ENCODE measurements at places on chromosomes 4 and X.

DNA sequence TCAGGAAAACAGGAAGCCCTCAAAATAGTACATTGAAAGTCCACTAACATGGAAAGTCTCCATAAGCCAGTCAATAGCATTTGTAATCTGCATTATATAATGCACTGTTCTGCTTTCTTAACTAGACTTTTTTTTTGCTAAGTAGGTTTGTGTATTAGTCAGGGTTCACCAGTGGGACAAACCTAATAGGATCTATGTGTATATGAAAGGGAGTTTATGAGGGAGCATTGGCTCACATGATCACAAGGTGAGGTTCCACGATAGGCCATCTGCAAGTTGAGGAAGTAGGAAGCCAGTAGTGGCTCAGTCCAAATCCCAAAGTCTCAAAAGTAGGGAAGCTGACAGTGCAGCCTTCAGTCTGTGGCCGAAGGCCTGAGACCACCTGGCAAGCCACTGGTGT lies 116.0 kb downstream of the MXRA5 start:
- DNase-seq = no peak

- no peak for DNase-seq
These were observed 9.3 kb downstream of the CNKSR2 start for GRCh38 chrX:21383546-21383945.

DNA sequence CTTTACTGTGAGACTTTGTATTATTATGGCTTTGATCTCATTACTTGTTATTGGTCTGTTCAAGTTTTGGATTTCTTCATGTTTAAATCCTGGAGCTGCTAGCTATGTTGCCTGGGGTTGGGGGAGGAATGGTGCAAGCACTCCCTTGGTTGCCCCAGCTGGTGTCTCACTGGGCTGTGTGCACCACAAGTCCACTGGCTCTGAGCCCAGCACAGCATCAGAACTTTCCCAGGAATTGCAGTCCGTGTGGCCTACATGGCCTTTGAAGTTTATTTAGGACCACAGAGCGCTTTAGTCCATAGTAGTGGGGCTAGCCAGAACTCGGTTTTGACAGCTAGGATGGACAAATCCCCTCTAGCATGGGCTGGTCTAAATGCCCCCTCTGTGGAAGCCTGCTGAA lies 278.8 kb upstream of the RPS6KA3 start:
- DNase-seq = no peak

DNA sequence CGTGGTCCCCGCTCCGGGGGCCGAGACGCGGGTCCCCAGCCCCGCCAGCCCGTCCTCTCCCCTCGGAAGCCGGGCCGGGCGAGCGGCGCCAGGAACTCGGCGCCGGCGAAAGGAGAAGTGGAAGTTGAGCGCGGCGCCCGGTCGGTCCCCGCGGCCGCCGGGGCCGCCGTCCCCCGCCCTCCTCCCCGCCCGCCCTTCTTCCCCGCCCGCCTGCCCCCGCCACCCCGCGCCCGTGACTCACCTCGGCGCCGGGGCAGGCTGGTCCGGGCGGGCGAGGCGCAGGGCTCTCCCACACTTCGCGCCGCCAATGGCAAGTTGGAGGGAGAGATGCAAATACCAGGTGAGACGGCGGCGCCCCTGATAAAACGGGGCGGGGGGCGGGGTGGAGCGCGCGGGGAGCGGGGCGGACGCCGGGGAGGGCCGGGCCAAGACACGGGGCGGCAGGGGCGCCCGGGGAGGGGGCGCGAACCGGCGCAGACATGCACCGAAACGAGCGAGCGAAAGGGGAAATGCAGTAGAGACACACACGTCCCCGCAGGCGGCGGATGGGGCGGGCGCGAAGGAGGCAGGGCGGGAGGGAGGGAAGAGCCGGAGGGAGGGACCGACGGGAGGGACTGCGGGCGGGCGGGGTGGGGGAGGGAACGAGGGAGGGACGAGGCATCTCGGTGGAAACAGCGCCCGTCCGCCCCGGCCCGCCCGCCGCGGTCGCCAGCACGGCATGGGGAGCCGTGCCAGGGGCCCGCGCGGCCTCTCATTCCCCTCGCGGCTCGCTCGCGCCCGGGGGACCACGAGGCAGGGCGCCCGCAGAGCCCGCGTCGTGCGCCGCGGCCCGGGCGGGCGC lies at the start of gene ELF4:
Gene ELF4 (minus strand): TSS at position 119 of the 841 bp plus-strand sequence. CDS start 29,167 bp downstream, outside the sequence.
- peak; percentile 50 for DNase-seq

GRCh38 chrX:106391284-106391911 lies 220.4 kb upstream of the RADX start:
- no peak for DNase-seq

GRCh38 chrX:24243188-24243587 lies 70.7 kb downstream of the SUPT20HL2 start:
- no peak for DNase-seq

DNA sequence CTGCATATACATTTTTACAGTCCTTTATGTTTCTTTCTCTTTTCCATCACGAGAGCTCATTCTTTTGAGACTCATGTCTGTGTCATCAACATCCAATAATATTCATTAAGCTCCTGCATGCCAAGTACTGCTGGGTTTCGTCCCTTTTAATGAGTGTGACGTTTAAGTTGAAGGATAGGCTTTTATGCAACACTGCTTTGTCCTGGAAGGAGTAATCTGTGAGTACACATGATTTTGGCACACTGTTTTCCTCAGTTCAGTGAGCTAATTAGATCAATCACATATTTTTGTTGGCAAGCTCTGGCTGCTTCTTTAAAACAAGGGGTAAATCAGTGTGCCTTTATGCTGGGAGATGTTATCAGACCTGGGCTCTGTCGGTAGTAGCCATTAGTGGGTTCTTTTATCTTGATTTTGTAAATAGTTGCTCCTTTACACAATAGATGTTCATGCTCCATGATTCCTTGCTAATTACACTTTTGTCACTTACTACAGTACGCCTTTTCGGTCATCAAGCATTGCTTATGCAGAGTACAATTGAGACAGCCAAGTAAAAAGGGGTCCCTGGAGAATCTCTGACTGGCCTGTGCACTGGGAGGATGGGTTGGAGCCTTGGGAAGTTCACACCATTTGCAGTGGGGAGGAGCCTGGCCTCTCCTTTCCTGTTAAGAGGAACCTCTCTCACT lies 132.6 kb downstream of the FHIP1A start:
- peak; percentile 10 for DNase-seq

- no peak for DNase-seq
These were observed 32.1 kb downstream of the TAPT1 start for GRCh38 chr4:16194214-16194613.

DNA sequence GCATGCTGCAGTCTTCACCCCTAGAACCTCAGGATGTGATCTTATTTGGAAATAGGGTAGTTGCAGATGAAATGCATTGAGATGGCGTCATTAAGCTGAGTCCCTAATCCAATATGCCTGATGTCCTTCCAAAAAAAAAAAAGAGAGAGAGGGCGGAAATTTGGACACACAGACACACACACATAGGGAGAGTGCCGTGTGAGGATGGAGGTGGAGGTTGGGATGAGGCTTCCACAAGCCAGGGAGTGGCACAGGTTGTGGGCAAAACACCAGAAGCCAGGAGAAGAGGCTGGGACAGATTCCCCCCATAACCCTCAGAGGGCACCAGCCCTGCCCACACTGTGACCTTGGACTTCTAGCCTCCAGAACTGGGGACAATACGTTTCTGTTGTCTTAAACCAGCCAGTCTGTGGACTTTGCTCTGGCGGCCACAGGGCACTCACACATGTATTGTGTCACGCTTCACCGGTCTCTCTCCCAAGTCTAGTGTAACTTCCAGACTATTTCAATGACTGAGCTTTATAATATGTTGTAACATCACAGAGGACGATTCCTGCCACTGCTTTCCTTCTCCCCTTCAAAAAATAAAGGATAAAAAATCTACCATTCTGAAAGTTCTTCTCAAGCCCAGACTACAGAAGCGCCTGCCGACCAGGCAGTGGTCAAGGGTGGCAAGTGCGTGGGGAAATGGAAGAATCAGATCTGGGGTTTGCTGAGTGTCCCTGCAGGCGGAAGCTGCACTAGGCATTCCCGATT lies 35.8 kb upstream of the MAN2B2 start:
- peak; percentile 31 for DNase-seq

DNA sequence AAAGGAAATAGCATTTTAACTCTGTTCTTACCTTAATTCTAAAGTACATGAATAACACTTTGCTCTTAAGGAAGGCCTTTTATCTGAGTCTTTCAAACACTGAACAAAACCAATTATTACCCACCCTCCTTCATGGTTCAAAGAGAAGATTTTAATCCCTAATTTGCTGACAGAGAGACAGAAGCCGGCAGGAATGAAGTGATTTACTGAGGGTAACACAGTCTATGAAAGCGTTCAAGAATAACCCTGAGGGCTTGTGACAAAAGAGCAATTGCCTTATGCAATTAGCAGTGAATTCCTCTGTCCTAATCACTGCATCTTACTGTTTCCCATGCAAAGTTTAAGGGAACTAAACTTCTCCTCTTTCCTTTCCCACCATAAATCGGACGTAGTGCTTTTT lies 144.1 kb downstream of the PACRGL start:
- no peak for DNase-seq

DNA sequence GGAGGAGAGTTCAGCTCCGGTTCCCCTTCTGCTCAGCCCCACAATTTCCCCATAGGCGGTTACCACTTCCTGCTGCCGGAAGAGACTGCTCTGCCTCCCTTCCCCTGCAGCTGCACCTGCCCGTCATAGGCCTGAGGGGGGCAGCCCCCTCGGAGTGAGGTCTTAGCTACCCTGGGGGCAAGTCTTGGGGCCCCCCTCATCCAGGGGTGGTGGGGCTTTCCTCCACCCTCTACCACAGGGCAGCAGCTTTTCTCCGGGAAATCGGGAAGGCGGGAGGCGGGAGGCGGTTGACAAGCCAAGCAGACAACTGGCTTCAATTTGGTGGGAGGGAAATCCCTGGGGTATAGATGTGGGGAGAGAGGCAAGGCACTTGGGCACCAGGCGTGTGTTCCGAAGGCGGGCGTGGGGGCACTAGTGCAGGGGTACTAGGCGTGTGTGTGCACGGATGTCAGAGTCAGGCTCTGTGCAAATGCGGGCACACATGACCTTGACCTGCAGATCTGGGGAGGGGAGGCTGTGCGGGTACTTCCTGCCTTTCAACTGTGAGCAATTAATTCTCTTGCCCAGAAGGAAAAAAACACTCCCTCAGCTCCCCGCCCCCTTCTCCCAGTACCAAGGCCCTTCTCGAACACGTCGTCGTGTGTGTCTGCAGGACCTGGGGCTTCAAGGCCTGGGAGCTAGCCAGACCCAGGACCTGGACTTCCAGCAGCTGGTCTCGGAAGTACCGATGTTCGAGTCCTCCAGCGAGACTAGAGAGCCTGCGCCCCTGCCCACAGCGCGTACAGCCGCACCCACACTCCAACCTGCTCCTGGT lies 1.0 kb upstream of the ARHGAP4 start:
- peak; percentile 10 for DNase-seq

DNA sequence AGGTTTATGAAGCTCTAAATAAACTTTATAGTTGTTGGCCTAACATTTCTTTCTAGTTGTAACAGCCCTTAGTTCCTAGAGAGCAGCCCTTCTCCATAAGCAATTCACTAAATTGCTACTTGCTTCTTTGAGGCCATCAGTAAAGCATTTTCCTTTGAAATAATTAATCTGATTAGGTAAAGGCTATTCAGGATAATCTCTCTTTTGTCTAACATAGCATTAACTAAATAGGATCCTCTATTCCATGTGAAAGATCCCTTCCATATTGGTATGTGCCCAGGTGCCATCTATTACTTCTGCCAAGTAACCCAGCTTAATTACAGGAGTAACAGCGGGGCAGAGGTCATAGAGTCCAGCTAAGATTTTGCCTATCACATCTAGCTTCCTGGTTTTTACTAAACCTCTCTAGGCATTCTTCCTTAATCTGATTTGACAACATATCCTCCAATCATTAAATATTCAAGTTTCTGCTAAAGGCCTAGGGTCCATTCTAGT lies 1408.0 kb downstream of the PCDH18 start:
- no peak for DNase-seq

DNA sequence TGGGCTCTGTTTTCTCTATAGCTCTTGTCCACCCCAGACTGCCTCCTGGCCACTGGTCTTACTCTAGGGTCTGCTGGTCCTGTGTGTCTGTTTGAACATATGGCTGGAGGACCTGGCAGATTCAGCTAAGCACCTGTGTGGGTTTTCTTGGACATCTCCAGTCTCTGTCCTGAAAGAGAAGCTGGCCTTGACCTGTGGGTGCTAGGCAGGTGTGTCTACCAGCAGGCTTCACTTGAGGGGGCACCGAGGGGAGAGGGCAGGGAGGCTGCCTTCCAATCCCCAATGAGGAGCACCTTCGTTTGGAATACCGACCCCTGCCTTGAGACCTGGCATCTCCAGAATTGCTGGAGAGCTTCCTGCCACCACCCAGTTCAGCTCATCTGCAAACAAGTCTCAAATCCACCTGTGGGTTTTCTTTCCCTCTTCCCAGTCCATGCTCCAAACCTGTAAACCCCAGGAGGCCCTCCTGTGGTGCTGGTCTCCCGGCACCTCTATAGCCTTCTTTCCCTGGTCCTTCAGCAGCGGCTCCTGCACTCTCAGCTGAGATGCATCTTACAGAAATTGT lies 45.2 kb downstream of the HTRA3 start:
- no peak for DNase-seq

DNA sequence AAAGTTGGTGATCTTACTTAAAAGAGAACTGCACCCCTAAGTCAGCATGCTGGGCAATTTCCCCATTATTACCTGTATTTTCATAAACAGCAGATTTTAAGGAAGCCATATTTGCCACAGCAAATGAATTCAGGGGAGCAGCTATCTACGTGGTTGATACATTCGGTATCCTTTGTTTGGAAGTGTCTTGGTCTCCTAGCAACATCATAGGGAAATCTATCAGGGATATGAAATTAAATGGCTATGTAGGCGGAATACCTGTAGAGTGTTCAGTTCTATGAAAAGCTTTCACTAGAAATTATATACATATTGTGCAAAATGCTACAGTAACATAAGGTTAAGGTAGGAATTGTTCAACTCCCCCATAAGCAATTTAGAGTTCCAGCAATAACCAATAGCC lies 157.2 kb upstream of the EMCN start:
- DNase-seq = no peak

DNA sequence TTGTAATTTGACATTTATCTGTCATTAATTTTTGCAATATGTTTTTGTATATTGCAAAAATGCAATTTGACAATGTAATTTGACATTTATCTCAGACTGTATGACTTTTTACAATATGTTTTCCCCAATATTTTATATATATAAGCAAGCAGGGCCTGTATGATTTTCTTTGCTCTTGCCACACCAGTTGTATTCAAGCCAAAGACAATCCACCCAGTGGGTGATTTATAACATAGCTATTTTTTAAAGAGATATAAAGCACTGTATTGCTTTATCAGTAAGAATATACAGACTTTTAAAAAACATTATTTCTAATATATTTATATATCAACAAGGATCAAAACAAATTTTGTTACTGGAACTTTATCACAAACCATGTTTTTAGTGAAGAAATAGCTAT lies 47.3 kb downstream of the SLIT2 start:
- DNase-seq = no peak

GRCh38 chrX:122866532-122866931 lies 317.5 kb upstream of the GRIA3 start:
- DNase-seq = peak; percentile 55

GRCh38 chr4:17493619-17494018 lies 18.3 kb downstream of the QDPR start:
- DNase-seq = no peak

DNA sequence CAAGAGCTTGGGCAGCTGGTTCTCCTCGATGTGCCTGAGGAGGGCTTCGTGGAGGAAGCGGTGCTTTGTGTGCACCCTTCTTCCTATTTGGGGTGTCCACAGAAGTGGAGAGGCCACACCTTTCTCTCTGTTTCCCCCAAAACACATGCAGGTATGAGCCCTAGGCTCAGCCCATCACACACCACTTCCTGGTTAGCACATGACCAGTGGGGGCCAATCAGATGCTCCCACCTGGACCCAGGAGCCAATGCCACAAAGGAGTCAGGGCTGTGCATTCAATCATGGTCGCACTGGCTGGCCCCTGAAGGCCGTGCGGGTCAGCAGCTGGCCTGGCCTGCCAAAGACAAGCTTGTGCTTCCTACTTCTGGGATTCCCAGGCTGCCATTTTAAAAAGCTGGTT lies 51.4 kb downstream of the PPP2R2C start:
- DNase-seq = no peak
